ENCODE measurements at places on chromosomes 7 and 10.

- no peak for DNase-seq
Measured at GRCh38 chr7:102456327-102456726, 8.3 kb downstream of the ALKBH4 start.

- DNase-seq = no peak
Measured at GRCh38 chr7:101590663-101591435, 38.2 kb downstream of the MYL10 start.

- DNase-seq = no peak
Measured at GRCh38 chr7:116575853-116576252, 51.0 kb downstream of the CAV1 start.

DNA sequence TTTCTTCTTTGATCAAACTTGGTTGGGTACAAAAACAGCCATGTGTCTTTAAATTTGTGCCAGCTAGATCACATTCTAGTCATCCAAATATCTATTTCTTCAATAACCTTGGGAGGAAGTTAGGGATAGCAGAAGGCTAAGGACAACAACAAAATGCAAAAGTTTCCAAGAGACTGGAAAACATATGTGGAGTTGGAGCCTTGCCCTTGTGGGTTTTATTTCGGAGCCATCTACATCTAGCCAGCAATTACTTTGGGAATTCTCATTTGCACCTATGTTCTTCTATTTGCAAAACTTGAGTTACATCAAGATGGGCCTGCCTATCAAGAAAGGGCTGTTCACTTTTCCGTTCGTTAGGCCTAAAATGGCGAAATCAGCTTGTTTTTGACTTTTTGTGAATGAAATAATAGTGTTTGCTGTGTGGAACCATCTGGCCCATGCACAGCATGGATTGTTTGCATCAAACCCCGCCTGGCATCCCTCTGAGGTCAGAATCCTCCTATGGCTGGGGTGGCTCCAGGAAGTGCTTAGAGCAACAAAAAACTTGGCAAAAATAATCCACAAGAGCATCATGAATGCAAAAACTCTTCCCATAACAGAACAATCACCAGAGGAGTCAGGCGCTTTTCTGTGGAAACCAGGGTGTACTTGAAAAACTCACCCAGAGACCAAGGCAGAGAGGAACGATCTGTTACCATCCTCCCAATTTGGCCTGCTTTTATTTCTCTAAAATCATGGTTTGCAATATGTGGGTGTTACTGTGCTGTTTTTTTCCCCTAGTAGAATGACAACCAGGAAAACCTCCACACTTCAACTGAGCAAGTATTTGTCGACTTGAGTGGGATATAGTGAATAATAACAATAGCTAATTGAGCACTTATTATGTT, 36.2 kb upstream of the XPNPEP1 start:
- no peak for DNase-seq

- DNase-seq = peak; percentile 86
Measured at GRCh38 chr7:22858640-22859561, 36.3 kb upstream of the TOMM7 start.

DNA sequence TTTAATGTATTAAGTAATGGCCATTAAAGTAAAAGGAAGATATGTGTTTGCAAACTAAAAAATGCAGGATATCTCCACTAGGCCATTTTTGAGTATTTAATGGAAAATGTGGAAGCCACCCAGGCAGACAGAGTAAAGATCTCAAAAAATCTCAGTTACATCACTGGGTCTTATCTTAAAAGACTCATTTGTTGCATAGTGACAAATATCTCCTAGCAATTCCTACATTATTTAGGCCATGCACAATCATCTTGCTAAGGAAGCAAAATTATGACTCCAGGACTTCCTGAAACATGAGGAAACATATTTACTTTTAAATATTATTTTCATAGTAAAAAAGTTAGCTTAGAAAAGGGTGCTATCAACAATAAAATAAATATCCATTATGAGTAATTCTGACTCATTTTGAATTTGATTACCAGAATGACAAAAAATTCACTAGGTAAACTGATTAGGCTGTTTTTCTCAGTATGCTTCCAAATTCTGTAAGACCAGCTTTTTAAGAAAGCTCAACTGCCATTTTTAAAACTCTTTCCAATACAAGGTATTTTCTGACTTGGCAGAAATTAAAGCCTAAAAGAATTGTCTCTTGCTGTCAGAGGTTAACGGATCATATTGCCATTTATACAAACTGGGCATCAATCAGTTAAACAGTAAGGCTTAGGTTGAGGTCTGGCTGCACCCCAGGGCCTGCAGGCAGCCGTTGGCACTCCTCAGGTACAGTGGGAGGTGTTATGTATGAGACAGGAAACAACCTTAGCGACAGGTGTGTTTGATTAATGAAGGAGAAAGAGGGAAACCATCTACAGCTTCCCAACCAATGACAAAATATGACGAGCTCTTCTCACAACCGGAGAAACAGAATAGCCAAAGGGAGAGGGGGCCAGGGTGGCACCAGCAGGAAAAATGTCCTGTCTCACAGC, 31.8 kb downstream of the PCLO start:
- no peak for DNase-seq

- DNase-seq = no peak
Measured at GRCh38 chr10:79314761-79315601, 32.3 kb upstream of the PPIF start.

GRCh38 chr10:114694752-114695151, 36.7 kb upstream of the ABLIM1 start:
- peak; percentile 30 for DNase-seq

- no peak for DNase-seq
Measured at GRCh38 chr10:70317943-70318318, 34.1 kb upstream of the NPFFR1 start.

DNA sequence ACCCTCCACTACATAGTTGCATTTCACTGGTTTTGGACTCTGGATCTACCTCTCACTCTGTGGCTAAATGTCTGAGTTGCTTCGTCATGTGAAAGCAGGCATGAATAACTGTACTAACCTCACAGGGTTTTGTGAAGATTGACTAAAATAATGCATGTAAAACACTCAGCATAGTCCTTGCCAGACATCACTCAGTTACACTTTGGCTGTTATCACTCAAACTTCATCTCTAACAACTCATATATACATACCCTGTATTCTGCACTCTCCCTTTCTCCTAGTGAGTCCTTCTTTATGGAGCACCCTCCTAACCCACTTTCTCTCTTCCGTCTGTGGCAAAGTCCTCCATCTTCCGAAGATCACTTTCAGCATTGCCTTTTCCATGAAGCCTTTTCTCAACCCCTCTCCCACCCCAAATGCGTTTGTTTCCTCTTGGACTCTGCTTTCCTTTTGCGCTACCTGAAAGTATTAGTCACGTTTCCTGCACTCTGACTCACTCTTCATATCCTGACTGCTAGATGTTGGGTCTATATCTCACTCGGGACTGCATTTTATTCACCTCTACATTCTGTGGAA, 72.6 kb downstream of the OSBPL3 start:
- peak; percentile 24 for DNase-seq

DNA sequence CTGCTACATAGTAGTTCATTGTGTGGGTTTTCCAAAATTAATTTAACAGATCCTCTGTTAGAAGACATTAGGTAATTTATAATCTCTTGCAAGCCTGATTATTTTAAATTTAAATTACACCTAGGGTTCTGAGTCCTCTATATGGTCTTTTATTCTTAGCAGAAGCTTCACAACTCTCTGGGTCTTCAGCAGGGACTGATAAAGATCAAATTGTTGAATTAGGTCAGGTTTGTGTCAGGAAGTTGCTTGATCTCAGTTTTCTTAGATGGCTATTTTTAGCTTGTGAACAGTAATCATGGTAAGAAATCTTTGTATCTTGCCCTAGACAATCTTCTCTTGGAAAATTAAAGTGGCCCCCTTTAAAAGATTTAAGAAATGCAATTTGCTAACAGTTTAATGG, 183.1 kb upstream of the HDAC9 start:
- DNase-seq = no peak

DNA sequence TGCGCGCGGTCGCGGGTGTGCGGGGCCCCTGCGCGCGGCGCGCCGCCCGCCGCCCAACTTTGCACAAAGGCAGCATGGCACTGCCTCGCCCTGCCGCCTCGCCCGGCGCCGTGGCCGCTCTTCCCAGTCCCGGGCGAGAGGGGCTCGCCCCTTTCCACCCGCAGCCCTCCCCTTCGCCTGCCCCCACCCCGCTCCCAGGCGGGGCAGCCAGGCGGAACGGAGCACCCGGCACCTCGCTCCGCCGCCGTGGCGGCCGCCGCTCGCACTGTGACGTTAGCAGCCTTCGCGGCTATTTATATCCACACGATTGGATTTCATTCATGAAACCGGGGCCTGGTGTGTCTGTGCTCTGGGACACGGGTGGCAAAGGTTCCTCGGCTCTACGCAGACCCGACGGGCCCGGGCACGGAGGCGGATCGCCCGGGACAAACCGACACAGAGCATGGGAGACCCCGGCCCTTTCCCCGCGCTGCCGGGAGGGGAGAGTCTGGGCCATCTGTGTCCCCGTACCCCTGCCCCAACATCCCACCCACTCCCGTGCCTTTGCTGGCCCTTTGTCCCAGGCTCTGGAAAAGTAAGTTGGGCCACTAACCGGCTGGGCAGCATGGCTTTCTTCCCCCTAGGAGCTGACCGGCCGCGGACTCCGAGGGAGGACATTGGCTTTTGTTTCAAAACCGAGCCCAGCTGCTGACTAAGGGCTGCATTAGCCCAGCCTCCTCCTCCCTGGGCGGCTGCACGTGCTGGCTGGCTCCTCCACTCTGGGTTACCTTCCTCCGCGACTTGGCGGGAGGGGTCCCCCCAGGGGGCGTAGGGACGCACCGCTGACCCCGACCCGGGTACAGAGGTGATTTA, at the start of gene RHOBTB1:
Gene RHOBTB1 (minus strand): TSS at position 128 of the 852 bp plus-strand sequence. CDS start 32,643 bp downstream, outside the sequence.
- DNase-seq = peak; percentile 92
